ENCODE measurements at places on chromosomes 11 and 22.
A peak's percentile ranks its signal among the peaks of the same experiment; 100 is the strongest.

- DNase-seq = no peak
These were observed 40.9 kb downstream of the ATG13 start for GRCh38 chr11:46658259-46658658.

DNA sequence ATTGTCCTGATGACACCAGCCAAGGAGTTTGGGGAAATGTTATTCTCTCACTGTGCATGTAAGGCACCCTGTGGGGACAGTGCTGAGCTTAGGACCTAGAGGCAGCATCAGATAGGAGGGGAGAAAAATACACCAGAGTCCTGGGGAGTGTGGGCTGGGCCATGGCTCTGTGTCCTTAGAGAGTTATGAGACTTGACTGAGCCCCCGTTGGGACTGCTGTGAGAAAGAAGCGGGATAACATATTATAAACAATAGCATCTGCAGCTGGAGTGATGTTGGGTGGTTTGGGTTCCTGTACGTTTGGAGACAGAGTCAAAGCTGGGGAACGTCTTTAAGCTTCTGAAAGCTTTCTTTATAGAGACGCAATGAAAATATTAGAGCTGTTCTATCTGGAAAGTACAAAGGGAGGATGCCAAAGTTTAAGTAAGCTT, 90.9 kb upstream of the CRTAM start:
- no peak for DNase-seq

- no peak for DNase-seq
These were observed 14.5 kb downstream of the PIK3IP1 start for GRCh38 chr22:31277741-31278140.

GRCh38 chr11:59777104-59777503, 21.9 kb downstream of the STX3 start:
- no peak for DNase-seq

DNA sequence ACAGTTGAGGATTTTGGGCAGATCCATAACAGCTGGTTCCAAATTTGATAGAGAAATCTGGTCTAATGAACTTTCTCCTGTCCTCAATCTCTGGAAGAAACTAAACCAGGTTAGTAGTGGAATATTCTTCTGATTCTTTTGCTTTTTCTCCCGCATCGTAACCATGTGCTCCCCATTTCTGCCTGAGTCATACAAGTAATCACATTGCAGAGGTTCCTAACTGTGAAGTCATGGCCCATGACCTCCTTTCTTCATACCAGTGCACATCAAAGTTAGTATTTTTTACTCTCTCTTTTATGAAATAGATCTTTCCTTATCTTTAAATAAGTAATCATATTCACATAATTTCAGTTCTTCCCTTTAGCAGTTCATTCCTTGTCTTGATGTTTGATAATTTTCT, 249.0 kb downstream of the DYNC2H1 start:
- DNase-seq = no peak

DNA sequence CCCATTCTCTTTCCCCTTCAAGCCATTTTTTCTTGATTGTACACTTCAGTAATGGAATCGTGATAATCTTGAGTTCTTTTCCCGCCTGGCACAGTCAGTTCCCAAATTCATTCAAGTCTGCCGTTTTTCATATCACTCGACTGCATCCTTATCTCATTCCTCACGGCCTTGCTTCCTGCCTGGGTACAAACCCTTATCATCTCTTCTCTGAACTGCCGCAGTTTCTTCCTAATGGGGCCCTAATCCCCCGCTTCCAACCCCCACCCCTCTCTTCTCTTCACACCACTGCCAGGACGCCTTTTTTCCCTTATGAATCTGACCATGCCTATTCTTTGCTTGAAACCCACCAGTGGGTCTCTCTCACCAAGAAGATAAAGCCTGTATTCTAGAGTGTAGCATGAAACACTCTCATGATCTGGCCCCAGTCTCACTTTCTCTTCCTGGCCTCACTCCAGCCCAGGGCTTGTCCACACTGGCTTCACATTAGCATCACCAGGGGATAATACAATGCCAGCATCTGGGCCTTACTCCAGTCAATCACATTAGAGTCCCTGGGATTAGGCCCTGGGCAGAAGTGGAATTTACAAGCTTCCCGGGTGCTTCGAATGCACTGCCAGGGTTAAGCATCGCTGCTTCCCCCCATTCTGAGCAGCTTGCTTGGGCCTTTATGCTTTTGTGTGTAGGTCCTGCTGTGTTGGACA, 102.1 kb downstream of the FBXO7 start:
- peak; percentile 90 for DNase-seq

DNA sequence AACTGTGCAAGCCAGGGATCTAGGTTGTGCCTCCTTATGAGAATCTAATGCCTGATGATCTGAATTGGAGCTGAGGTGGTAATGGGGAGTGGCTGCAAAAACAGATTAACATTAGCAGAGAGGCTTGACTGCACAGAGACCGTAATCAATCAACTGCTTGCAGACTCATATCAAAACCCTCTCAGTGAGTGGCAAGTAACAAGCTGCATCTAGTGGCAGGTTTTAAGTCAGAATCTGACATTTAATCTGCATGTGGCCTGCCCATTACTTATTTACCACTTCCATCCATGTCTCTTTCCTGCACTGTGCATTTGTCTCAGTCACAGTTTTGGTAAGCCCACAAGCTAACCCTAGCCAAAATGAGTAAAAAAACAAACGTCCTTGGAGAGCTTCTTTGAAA, 11.2 kb downstream of the C11orf58 start:
- DNase-seq = no peak

GRCh38 chr11:28384418-28384817, 276.2 kb downstream of the METTL15 start:
- DNase-seq = no peak

DNA sequence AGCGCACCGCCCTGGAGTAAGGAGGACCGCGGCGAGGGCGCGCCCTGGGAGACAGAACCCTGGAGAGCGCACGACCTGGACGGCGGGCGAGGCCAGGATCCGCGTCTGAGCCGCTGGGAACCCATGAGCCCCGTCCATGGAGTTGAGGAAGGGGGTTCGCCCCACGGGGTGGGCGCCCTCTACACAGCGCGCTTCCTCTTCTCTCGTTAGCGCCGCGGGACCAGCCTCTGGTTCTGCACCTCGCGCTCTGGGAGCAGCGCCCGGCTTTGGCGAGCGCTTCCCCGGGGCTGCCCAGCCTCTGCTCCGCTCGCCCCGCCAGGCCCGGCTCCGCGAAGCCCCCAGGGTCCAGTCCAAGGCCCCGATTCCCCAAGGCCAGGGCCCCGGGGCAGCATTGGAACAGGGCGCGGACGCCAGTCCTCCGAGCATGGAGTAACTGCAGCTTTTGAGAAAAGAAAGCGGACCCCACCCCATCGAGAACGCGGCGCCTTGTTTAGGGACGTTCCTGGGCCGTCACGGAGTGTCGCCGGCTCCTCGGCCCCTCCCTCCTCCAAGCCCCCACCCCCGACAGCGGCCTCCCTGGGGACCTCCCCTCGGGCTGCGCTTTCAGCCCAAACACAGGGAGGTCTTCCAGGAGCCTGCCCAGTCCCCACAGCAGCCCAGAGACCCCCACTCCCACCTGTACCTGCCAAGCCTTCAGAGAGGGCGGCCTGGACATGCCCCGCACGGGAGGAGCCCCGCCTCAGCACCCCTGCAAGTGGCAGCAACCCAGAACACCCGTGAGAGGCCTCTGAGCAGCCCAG, 56.2 kb downstream of the BRD1 start:
- no peak for DNase-seq

- DNase-seq = no peak
These were observed 45.4 kb downstream of the TP53I11 start for GRCh38 chr11:44905131-44905866.

DNA sequence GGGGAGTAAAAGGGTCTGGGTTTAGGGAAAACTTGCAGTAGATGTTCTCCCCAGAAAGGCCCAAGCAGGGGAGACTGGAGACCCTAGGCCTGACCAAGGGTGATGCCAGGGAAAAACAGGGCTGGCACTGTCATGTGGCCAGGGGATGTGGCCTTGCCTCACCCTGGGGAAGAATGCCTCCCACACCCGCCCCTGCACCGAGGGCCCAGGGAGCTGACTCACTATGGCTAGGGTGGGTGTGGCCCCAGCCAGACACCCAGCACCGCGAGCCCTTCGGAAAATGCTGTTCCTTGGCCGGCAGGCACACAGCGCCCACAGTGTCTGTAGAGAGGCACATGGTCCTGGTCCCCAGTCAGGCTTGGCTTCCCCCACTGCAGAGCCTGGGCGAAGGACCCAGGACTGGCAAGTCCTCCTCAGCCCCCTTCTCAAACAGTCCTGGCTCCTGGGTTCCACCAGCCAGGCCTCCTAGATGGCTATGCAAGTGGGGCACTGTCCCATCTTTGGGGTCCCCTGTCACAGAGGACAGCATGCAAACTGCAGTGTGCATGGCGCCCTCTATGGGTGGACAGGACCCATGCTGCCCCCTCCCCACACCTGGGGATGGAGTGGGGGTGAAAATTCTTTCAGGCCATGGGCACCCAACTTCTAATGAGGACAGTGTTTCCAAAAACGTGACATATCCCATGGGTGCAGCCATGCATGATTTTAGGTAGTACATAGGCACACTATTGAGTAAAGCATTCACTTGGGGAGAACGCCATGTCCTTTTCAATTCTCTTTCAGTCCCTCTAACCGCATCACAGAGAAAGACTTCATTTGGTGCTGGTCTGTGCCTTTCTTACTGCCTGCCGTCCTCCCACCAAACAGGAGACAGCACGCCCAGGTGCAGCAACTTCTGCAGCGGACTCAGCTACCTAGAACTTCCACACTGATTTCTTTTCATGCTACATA, 15.2 kb downstream of the TMPRSS5 start:
- peak; percentile 62 for DNase-seq

GRCh38 chr11:20360650-20361049, 2.9 kb upstream of the HTATIP2 start:
- DNase-seq = peak; percentile 39

DNA sequence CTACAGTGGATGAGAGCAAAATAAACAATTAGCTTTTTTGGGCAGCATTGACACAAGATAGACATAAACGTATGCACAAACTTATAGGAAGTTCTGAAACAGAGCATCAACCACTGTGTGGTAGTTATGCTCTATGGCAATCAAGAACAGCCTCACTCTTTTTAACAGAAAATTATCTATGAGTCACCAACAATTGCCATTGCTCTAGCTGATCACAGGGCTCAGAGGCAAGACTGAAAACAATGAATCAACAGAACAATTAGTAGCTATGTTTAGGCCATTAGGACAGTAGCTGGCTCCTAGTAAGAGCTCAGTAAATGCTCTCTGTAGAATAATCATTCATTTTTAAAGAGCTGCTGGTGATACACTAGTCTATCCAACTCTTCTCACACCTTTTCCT, 34.9 kb upstream of the PICALM start:
- DNase-seq = no peak

DNA sequence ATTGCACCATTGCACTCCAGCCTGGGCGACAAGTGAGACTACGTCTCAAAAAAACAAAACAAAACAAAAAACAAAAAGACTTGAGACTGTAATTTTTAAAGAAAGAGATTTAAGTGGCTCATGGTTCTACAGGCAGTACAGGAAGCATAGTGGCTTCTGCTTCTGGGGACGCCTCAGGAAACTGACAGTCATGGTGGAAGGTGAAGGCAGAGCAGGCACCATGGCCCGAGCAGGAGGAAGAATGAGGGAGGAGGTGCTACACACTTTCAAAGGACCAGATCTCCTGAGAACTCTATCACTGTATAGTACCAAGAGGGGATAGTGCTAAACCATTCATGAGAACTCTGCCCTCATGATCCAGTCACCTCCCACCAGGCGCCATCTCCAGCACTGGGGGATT, 52.0 kb downstream of the CBL start:
- DNase-seq = peak; percentile 10
